Mucosa of descending colon (tissue), 3 donors: ENCODE measurements at places on chromosomes 6 and 20. TPM values are rescaled to one million over a fixed set of nuclear protein-coding genes. Genes with fewer than 3 reads are reported as not detected.
A peak's percentile ranks its signal among the peaks of the same experiment; 100 is the strongest.

GPX5 gene
- not detected for total RNA-seq

CEP57L1 gene
- 15.9 TPM for total RNA-seq

LY6G6D gene
- 6.1 TPM for total RNA-seq

DCDC2 gene
- 0.44 TPM for total RNA-seq

POPDC3 gene
- total RNA-seq, result not detected

GSTA1 gene
- total RNA-seq, result 0.89 TPM

DEFB124 gene
- not detected for total RNA-seq

GRCh38 chr6:168208854-168209253 is 110.7 kb downstream of the DACT2 start:
- DNase-seq, result no peak

- no peak for DNase-seq
Measured at GRCh38 chr6:124073021-124073420, 269.4 kb downstream of the NKAIN2 start.

DNA sequence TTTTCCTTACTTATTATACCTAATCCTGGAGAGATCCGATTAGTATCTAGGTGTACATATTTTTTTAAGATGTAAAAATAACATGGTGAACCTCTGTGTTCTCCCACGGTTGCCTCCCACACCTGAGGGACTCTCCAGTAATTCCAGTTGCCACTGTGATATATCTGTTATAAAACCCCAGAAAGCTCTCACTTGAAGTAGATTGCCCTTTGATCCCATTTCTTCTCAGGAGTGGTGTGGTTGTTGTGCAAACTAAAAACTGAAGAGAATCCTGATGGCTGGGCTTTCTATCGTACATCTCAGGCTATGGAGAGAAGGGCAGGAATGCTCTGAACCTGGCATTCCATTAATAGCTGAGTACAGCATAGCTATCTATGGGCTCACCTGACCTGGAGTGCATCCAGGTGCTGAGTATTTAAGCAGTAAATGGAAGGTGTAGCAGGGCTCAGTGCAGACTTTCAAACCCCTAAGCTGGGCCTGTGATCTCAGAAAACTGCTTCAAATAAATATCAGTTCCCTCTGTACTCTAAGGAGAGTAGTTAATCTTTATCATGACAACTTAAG is 41.0 kb downstream of the VGLL2 start:
- no peak for DNase-seq

- DNase-seq, result peak; percentile 39
Measured at GRCh38 chr20:41029150-41029901, 704 bp downstream of the TOP1 start.

GRCh38 chr6:3541006-3541585 is 84.2 kb upstream of the SLC22A23 start:
- DNase-seq, result no peak

DNA sequence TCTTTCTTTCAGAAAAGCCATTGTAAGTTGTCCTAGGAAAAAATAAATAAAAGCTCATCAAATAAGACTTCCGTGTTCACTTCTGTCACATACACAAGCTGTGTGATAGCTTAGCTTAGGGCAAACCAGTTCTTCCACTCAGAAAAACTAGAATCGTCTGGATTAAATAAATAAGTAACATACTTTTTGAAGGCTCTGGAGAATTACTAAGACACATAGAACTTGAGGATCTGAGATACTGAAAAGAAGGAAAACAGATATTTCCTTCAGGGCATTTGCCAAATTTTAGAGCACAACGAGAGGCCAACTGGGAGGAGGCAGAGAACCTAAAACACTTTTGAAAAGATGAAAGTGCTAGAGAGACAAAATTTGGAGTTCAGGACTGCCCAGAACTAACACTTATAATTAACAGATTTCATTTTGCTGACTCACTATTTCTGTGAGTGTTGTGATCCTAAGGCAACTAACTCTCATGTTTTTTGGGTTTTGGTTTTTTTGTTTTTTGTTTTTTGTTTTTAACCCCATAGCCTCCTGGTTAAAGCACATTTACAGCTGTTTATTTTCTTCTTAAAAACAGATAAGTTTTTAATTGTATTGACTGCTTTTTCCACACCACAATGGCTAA is 38.7 kb upstream of the THEMIS start:
- no peak for DNase-seq

DNA sequence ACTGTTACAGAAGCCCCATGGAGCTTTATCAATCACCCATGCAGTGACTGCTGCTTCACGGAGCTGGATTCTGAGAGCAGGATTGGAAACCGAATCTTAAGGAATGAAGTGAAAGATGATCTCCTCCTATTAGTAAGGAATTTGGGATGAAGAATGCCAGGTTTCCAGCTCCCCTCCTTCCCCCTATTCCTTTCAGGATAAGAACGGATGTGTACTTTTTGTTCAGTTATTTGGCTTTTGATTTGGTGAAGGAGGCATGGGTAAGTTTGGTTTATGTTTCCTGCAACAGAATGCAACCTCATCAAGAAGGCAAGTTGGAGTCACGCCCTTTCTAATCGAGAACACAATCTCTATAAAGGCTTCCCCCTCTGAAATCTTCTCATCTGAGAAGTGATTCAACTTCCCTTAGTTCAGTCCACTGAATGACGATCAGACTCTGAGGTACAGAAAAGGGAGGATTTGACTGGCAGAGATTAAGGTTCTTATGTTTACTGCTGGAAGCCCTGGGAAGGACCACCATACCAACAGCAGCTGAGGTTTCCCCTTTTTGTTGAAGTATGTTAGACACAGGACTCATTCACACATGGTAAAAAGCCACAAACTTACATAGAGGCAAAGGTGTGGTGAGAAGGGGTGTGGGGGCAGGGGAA is 5.5 kb downstream of the ELMO2 start:
- DNase-seq, result no peak
